Stimulated activated CD8-positive, alpha-beta memory T cell treated with anti-CD3 and anti-CD28 coated beads, Interleukin-15, amount 100 ng/mL, for 1 hour (primary cell): ENCODE measurements at places on chromosomes 1 and 21.

DNA sequence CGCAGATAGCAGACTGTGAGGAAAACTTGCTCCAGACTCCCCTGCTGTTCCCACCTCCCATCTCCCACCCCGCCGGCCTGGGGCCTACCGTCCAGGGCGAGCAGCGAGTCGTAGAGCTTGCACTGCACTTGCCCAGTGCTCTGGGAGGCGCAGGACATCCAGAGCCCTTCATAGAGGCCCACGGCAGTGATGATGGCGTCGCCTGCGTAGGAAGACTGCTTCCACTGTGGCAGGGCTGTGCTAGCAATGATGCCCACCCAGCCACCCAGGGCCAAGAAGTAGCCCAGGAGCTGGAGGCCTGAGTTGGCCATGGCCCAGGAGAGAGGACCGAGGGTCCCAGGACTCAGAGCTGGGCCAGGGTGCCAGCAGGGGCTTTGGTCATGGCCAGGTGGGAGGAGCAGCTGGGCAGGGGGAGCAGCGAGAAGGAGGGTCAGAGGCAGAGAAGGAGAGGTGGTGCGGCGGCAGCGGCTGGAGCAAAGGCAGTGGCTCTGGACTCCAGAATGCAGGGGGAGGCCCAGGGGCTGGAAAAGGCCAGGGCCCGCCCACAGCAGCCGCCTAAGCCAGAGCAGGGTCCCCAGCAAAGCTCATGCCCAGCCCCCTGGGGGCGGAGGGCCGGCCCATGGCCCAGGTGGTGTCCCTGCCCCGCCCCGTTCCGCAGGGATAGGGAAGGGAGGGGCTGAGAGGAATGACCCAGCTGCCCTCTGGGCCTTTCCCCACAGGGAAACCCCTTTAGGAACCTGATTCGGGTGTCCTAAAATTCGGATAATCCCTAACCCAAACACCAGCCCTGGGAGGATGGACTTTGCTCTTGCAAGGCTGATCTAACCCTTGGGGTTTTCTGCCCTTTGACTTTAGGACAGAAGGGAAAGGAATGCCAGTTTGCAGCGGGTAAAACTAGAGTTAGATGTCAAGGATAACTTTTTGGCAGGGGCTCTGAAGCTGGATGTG, at the start of gene CLDN19:
TSS of gene CLDN19 (minus strand) at position 484 of the 948 bp plus-strand sequence. CDS start at position 311, 173 bp downstream.
- DNase-seq: no peak

- DNase-seq: peak; percentile 35
Observed at GRCh38 chr1:150010393-150011115, at the start of gene OTUD7B. OTUD7B (minus strand) TSS chr1:150010726; CDS start chr1:149977510, 33,216 bp downstream.

- no peak for DNase-seq
Observed at GRCh38 chr21:21010698-21011097, 12.5 kb downstream of the NCAM2 start.

- no peak for DNase-seq
Observed at GRCh38 chr1:72051538-72051937, 230.8 kb downstream of the NEGR1 start.

GRCh38 chr21:44524414-44525371, 15.3 kb downstream of the KRTAP10-1 start:
- no peak for DNase-seq

DNA sequence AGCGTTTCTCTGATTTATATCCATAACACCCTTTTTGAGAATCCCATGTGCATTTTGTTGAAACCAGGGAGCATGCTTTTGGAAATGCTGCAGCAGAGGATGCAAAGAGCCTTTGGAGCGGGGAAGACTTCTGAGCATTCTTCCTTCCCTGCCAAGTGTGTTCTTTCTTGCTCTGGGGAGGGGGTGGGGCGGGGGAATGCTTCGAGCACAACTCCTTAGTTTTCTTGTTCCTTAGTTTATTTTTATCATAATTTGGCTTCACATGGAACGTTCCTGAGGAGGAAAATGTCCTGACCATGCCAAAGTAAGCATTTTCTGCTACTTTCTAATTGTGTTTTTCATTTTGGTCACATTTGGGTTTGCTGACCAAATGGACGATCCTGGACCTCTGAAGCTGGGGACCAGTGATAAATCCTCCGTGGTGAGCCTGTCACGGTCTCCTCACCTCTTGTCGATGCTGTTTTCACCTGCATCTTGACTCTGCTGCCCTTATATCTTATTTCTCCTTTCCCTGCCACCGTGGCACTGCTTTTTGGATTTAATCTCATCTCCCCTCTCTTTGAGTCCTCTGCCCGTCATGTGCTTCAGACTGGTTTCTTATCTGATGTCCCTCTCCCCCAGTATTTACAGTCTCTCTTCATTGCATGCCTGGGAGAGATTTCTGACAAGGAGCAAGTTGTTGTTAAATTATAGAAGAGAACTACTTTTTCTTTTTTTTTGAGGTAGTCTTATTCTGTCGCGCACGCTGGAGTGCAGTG, 2.4 kb downstream of the CTPS1 start:
- DNase-seq: no peak

DNA sequence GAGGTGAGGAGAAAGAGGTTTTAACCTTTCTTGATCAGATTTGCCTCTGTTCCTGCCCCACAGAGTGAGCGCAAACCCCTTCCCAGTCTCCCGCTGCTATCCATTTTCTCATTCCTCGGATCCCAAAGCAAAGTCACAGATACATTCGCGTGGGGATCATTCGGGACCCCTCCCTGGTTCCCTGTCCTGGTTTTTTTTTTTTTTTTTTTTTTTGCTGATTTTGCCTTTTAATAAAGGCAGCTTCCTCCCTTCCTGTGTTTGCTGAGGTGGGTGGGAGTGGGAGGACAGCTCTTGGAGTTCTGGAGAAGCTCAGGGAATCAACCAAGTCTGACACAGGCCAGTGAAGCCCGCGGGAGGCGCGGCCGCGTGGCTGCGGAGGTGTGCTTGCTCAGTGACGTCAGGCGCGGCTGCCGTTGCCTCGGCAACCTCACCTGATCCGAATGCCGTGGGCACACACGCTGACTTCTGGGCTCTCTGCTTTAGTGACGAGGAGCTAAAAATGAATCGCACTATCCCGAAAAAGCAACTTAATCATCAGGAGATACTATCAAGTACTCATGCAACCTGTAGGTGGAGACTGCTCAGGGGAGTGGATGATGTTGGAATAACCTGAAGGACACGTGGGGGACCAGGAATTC, 106.4 kb downstream of the TBX19 start:
- peak; percentile 42 for DNase-seq

DNA sequence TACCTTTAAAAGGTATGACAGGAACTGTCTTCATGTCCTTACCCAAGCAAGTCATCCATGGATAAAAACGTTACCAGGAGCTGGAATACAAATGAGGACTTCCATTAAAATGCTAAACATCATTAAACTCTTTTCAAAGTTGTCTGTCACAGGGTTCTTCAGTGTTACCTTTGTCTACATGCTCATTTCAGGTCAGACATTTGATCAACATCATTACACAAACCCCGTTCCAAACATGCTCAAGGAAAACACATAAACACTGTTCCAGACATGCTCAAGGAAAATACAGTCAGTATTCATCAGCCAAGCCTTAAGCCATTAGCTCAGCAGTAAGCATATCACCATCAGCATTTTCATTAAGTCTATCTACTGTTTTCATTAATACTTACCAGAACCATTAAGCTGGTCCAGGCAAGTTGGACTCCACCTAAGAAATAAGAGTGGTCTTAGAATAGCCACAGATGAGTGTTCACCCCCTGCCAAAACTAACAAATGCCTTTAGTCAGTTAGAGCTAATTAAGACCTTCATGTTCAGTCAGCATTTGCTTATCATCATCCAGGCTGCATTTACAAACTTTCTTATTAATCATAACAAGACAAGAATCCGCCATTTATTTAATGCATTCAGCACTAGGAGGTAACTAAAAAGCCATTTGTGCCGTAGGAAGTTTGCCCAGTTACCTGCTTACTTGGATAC, 2.2 kb downstream of the GAS5 start:
- no peak for DNase-seq

- DNase-seq: no peak
Observed at GRCh38 chr1:21434394-21434793, 5.5 kb upstream of the NBPF3 start.

DNA sequence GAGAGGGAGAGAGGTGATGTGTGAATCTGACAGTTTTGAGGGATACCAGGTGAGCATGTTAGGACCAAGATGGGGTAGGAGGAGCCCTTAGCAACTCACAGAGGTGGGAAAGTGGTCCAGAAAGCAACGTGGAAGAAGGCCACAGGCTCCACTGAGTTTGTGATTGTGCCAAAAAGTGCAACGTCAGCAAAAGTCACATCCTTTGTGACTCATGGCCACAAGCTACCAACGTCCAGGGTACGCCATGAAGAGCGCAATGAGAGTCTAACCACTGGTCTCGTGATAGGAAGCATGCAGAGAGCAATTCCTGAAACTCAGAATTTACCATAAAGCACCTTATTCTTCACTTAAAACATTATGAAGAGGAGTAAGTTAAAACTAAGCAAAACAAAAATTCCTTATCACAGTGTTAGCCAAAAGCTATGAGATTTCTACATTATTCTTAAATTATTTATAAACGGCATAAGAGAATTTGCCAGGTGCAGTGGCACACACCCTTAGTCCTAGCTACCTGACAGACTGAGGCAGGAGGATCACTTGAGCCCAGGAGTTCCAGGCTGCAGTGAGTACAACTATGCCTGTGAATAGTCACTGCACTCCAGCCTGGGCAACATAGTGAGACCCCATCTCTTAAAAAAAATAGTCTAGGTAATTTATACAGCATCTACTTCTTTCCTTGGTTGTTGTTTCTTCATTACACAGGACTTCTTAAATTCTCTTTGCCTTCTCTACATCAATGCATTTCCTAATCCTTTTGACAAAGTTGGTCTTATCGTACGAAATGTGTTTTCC, 55.2 kb downstream of the COLGALT2 start:
- DNase-seq: no peak

- no peak for DNase-seq
Observed at GRCh38 chr1:221696718-221697461, 45.0 kb downstream of the DUSP10 start.

- no peak for DNase-seq
Observed at GRCh38 chr1:92076363-92076762, 1.2 kb upstream of the SETSIP start.

GRCh38 chr1:117636637-117637425, 31.0 kb downstream of the TENT5C start:
- no peak for DNase-seq

DNA sequence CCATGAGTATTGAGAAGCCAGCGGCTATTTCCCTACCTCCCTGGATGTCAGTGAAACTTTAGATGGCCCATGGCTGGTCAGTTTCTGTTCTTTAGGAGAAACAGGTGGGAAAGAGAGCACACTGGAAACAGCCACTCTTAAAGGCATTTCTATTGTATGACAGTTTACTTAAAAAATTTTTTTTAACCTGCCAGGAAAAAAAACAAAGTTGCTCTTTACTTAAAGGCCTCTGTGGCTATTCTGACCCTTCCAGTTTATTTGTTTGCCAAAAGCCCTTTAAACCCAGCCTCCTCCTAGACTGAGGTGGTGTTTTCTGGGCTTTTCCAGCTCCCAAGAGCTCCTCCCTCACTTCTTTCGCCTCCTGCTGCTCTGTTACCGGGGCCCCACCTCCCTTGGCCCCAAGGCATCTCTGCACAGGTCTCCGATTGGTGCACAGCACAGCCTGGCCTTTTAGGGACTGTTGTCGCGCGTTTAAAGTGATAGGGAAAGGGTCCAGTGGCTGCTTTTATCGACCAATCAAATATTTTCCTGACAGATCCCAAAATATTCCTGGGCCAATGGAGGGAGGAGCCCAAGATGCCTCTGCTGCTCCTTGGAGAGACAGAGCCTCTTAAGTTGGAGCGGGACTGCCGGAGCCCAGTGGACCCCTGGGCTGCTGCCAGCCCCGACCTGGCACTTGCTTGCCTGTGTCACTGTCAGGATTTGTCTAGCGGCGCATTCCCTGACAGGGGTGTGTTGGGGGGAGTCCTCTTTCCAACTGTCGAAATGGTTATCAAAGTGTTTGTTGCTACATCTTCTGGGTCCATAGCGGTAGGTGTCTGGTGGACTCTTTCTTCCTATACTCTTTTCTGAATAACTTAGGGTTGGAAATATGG, at the start of gene SH3BGR:
TSS of gene SH3BGR (plus strand) at position 639 of the 875 bp plus-strand sequence. CDS start at position 766, 127 bp downstream.
- DNase-seq: no peak

DNA sequence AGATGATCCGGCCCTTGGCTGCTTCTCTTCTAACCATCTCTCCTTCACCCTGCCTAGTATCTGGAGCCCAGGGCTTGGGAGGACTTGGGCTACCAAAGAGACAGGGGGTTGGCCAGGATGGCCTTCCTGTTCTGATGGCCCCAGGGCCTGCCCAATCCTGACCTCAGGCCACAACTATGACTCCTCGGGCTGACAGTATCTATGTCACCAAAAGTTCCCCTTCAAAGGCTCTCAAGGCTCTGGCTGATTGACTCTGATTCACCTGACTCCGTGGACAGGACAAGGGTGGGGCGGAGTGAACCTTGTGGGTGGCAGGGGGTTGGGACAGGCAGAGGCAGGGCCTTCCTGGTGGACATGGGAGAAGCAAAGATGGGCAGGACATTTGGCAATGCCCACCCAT, 12.7 kb downstream of the MEF2D start:
- no peak for DNase-seq

GRCh38 chr1:39130325-39130724, 74.2 kb upstream of the MACF1 start:
- DNase-seq: no peak

DNA sequence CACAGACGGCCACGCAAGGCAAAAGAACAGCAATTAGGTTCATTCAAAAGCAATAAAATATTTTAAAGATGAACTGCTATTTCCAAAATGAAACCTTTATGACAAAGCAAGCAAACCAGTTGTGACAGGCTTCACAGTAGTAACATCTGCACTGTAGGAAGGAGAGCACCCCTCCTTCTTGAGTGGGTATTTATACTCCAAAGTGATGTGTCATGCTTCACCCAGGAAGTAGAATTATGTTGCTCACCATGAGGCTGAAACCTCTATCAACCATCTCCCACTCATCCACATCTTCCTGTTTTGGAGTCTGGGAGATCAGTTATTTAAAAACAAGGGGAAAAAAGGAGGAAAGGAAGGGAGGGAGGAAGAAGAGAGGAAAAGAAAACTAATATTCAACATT, 885 bp downstream of the OR2T10 start:
- DNase-seq: no peak

DNA sequence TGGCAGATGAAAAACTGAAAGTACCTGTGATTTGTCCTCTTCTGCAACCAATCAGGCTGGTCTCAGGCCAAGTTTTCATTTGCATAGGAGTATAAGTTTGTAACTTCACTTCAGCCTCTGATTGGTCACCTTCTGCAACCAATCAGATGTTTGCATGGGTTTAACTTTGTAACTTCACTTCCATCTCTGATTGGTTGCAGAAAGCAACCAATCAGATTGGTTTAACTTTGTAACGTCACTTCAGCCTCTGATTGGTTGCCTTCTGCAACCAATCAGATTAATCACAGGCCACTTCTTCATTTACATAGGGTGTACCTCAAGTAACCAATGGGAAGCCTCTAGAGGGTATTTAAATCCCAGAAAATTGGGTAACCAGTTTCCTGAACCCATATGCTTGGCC, 18.9 kb upstream of the TUT4 start:
- DNase-seq: no peak

- no peak for DNase-seq
Observed at GRCh38 chr1:203179667-203180005, 4.0 kb upstream of the MYBPH start.

GRCh38 chr1:230441183-230442029, 15.3 kb upstream of the PGBD5 start:
- no peak for DNase-seq
